ENCODE measurements at places on chromosomes 12 and 14.

DNA sequence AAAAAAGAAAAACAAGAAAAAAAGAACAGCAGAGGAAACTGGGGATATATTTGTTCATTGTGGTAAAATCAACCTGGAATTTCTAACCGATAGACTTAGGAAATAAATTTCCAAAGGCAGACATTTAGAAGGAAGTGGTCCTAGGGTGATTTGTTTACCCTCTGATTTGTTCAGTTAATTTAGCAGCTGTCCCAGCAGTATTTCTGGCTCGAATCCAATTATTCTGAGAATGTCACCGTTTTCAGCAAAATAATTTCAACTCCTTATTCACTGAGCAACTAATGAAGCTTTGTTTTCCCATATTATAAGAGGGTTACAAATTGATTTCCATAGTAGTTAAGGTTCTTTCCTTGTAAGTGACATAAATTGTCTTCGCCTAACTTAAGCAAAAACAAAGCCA lies 285.2 kb upstream of the SYT10 start:
- DNase-seq, result no peak

DNA sequence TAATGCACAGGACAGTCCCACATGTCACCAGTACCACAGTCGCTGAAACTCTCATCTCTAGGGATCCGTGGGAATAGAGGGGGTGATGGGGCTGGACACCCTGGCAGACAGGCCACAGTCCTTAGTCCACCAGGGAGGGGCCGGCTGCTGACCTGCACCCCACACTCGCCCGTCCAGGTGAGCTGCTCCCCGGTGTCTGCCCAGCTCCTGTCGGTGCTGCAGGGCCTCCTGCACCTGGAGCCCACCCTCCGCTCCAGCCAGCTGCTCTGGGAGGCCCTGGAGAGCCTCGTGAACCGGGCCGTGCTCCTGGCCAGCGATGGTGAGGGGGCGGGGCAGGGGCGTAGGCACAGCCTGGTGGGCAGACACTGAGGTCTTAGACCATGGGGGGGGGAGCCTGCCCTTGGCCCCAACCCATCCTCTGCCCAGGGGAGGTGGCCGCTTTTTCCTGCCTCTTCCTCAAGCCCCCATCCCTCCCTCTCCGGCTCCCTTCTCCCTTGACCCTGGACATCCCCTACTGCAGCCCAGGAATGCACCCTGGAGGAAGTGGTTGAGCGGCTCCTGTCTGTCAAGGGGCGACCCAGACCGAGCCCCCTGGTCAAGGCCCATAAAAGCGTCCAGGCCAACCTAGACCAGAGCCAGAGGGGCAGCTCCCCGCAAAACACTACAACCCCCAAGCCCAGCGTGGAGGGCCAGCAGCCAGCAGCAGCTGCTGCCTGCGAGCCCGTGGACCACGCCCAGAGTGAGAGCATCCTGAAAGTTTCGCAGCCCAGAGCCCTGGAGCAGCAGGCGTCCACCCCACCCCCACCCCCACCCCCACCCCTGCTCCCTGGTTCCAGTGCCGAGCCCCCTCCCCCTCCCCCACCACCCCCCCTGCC lies 17.1 kb upstream of the ADSS1 start:
- DNase-seq, result no peak

DNA sequence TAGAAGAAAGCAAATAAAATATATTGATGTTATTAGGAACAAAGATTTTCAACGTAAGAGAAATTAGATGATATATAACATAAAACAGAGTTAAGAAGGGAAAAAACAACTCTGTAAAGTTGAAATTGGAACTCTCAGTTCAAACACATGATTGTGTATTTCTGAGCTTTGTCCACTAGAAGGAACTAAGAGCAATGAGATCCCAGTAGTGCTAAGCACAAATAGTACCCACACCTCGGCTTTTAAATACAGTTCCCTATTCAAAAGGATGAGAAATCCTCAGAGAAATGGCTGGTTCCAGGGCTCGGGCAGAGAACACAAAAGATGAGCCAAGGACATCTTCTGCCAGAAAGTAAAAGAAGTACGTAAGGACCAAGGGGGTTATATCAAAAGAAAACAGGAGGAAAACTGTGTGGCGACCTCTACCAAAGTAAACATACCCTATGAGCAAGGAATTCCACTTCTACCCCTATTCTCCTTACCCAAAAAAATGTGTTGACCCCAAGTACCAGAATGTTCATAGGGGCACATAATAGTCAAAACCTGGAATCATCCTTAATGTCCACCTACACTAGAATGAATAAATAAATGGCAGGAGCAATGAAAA lies 96.6 kb downstream of the SPTSSA start:
- DNase-seq, result peak; percentile 14

DNA sequence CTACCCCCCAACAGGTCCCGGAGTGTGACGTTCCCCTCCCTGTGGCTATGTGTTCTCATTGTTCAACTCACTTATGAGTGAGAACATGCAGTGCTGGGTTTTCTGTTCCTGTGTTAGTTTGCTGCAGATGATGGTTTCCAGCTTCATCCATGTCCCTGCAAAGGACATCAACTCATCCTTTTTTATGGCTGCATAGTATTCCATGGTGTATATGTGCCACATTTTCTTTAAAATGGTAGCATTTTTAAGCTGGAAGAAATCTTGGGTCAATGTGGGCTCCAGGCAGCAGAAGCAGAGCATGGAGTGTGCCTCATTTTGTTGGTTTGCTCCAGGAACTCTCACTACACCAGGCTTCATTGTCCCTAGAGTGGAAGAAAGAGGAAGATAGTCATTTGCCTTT lies 47.6 kb upstream of the ITPR2 start:
- no peak for DNase-seq

DNA sequence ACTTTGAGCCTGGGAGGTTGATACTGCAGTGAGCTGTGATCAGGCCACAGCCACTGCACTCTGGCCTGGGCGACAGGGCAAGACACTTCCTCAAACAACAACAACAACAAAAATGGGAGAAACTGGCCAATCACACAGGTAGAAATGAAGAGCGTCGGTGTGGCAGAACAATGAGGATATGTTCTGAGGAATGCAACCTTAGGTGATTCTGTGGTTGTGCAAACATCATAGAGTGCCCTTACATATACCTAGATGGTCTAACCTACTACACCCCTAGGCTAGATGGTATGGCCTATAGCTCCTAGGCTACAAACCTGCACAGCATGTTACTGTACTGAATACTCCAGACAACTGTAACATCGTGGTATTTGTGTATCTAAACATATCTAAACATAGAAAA lies 3.7 kb upstream of the PRDM4 start:
- DNase-seq, result no peak

DNA sequence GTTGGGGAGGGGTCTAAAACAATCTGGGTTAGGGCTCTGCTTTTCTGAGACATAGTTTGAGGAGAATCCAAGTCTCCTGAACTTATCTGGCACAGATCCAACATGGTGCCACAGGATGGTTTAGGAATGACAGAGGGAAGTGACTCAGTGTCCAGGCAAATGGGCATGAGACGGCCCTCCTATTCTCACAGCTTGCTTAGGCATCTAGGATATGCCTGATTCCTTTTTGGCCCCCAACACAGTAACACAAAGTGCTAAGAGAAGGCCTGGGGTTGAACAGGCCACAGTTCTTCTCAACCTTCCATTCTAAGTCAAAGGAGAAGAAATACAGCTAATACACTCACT lies 117.7 kb downstream of the ZFP36L1 start:
- DNase-seq, result peak; percentile 58

- peak; percentile 77 for DNase-seq
Observed at GRCh38 chr14:61188978-61189808, 91.9 kb downstream of the TMEM30B start.

DNA sequence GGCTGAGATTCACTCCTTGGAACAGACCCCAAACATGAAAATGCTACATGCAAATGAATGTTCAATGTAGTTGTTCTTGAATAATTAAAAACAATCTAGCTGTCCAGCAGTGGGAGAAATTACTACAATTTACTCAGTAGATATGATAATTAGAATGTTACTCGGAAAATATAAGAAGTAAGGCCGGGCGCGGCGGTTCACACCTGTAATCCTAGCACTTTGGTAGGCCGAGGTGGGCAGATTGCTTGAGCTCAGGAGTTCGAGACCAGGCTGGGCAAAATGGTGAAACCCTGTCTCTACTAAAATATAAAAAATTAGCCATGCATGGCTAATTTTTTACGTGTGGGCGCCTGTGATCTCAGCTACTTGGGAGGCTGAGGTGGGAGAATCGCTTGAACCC lies 15.3 kb upstream of the PTGER2 start:
- DNase-seq, result no peak

DNA sequence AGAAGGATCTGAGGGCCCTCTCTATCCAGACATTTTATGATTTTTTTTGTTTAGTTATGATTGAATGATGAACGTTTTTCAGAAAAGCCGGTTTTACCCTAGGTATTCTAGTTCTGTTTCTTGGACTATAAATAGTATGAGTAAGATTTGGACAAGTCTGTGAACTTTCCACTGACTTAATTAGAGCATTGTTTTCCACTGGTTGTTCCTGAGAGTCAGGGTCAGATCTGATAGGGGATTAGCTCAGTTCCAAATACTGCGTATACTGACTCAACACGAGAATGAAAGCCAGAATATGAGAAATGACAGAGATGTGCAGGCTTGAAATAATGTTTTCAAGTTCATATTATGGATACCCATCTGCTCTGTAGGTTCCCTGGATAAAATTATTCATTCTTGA lies 361.6 kb downstream of the AEBP2 start:
- no peak for DNase-seq

DNA sequence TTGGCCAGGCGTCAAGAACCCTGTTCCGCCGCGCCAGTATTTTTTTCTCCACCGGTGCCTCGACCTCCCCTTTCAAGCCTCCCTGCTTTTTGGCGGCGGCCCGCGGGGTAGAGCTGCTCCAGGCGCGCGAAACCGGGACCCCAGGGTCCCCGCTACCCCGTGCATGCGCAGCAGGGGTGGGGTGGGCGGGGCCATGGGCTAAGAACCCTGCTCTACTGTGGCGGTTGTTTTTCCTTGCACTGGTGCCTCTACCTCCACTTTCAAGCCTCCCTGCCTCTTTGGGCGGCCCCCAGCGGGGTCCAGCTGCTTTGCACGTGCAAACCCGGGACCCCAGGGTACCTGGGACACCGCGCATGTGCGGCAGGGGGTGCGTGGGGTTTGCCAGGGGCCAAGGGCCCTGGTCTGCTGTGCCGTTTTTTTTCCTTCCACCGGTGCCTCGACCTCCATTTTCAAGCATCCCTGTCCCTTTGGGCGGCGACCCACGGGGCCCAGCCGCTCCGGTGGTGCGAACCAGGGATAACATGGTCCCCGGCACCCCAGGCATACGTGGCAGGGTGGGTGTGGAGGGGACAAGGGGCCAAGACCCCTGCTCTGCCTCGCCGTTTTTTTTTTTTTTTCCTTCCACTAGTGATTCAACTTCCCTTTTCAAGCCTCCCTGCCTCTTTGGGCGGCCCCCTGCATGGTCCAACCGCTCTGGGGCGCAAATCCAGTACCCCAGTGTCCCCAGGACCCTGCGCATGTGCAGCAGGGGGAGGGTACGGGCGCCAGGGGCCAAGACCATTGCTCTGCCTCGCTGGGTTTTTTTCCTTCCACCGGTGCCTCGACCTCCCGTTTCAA lies 326.8 kb downstream of the ALG10 start:
- no peak for DNase-seq

DNA sequence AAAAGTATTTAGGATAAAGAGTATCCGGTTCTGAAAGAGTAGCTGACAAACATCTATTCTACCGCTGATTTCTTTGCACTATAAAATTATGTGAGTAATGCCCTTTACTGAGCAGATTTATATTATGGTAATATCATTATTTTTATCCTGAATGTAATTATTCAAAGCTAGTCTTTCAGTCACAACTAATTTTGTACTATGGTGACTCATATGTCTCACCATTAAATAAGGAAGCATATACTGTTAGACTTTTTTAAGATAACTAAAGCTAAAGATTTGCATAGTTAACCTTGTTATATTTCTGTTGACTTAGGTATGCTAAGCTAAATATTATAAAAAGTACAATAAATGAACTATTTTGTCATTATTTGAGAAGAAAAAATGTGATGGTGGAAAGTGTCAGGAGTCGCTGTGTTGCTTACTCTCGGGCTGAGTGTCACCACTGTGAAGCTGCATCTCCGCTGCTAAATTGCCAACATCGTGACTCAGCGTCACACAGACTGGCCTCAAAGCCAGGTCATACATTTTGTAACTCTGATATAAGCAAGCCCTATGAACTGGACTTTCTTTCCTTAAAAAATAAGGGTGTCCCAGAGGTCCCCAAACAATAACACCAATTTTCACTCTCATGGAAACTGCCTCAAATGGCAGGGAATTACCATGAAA lies 69.1 kb upstream of the SSTR1 start:
- no peak for DNase-seq

- DNase-seq, result no peak
Observed at GRCh38 chr12:29544428-29545101, 47.1 kb upstream of the OVCH1 start.

GRCh38 chr12:131063413-131063812 lies 109.7 kb downstream of the ADGRD1 start:
- no peak for DNase-seq

DNA sequence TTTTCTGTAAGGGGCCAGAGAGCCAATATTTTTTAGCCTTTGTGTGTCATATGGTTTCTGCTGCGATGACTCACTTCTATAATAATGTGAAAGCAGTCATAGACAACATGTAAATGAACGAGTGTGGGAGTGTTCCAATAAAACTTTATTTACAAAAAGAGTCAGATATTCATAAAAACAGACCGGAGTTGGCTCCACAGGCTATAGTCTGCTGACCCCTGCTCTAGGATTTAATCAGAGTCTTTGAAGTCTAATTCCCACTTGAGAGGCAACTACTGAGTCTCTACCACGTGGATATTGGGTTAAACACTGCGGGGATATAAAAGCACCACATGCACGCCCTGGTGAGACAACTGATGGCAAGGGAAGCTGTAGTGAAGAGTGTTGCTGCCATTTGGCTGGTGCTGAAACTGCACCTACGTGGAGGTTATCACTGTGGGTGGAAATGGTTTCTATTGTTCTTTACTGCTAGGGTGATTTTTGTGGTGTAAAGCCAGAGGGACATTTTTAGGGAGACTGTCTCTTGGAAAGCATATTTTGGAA lies 3.6 kb upstream of the NINJ2 start:
- peak; percentile 20 for DNase-seq
